Renal pelvis (tissue), 12 donors: ENCODE measurements at places on chromosomes 12 and 14. TPM values are rescaled to one million over a fixed set of nuclear protein-coding genes. Genes with fewer than 3 reads are reported as not detected.

DNA sequence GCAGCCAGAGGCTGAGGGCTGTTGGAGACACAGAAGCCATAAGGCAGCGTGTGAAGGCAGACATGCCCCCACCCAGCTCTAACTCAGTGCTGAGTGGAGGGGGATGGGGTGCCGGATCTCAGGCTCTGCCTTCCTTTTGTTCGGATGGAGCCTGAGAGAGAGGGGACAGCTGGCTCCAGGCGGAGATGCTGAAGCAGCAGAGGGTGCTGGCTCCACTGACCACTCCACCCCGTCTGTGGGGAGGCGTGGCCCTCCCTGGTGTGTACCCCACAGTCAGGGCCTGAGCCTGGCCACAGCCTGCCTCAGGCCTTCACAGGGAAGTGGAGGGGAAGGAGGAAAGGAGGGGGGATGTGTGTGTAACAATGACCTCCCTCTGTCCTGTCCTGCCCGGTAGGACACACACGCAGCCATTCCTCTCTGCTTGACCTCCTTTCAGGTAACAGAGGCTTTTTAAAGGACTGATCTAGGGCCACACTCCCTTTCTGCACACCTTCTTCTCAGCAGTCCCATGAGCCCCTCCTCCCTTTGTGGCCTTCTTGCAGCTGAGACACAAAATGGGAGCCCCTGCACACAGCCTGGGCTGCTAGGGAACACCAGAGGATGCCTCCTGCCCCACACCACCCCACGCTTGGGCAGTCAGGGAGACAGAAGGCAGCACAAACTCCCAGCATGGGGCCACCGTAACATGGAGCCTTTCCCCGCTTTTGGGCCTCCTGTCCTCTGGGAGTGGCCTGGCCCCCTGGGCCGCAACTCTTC is 9.6 kb upstream of the ENDOU start:
- DNase-seq: no peak

DNA sequence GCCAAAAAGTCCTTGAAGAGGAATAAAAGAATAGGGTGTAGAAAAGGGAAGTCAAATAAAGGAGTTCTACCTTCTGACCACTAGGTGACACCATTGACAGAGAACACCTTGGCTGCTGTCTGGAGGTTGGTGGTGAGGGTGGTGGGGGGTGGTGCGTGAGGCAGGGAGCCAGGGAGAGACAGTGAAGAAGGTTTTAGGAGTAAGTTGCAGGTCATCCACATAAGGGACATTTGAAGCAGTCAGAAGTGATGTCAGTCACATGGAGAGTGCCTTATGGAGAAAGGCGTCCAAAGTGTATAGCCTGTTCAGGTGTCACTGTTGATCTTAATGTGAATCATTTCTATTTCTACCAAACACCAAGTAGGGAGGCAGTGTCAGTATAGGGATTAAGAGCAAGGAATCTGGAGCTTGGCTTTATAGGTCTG is 279.3 kb upstream of the DDHD1 start:
- DNase-seq: peak; percentile 26

- DNase-seq: no peak
Measured at GRCh38 chr12:31768046-31768445, 39.2 kb upstream of the AMN1 start.

GRCh38 chr12:27276275-27276674 is 32.2 kb downstream of the STK38L start:
- no peak for DNase-seq

- DNase-seq: no peak
Measured at GRCh38 chr14:70032447-70032846, 153.2 kb downstream of the SMOC1 start.

- peak; percentile 8 for DNase-seq
Measured at GRCh38 chr12:102169922-102170621, 27.6 kb downstream of the PMCH start.

GRCh38 chr12:129083121-129083840 is 230.0 kb downstream of the GLT1D1 start:
- no peak for DNase-seq

- DNase-seq: no peak
Measured at GRCh38 chr14:95229749-95230148, 72.4 kb upstream of the DICER1 start.

- DNase-seq: no peak
Measured at GRCh38 chr12:52200781-52201450, 9.1 kb upstream of the KRT80 start.

GRCh38 chr14:99407416-99407815 is 73.2 kb downstream of the SETD3 start:
- no peak for DNase-seq

- no peak for DNase-seq
Measured at GRCh38 chr12:2161473-2161872, 108.7 kb downstream of the CACNA1C start.

DNA sequence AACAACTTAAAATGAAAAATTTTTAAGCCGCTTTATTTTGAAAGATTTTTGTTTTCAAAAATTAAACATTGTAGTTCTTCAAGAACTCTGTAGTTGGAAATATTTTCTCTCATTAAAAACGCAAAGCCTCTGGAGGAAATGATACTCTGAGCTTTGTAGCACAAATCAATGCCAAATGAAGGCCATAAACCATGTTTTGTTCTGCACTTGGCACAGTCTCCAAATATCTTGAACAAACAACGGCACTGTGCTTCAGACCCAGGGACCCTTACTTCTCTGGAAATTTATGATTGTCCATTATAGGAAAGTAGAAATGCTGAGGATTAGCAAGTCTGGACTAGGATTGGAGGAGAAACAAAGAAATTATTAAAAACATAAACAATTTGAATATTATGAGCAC is 160.8 kb upstream of the BMP4 start:
- no peak for DNase-seq

- DNase-seq: no peak
Measured at GRCh38 chr12:54051026-54051842, 2.4 kb upstream of the HOXC4 start.

- DNase-seq: no peak
Measured at GRCh38 chr12:27906127-27906500, 66.4 kb downstream of the PTHLH start.

- DNase-seq: peak; percentile 15
Measured at GRCh38 chr14:27253966-27254365, 656.1 kb upstream of the NOVA1 start.

- no peak for DNase-seq
Measured at GRCh38 chr14:74237441-74237840, 1.8 kb upstream of the VSX2 start.

- no peak for DNase-seq
Measured at GRCh38 chr12:76804435-76804976, 40.6 kb downstream of the ZDHHC17 start.

GRCh38 chr12:123743002-123743401 is 19.1 kb upstream of the DNAH10 start:
- DNase-seq: no peak

GRCh38 chr14:34220921-34221320 is 241.1 kb downstream of the SPTSSA start:
- peak; percentile 22 for DNase-seq

DNA sequence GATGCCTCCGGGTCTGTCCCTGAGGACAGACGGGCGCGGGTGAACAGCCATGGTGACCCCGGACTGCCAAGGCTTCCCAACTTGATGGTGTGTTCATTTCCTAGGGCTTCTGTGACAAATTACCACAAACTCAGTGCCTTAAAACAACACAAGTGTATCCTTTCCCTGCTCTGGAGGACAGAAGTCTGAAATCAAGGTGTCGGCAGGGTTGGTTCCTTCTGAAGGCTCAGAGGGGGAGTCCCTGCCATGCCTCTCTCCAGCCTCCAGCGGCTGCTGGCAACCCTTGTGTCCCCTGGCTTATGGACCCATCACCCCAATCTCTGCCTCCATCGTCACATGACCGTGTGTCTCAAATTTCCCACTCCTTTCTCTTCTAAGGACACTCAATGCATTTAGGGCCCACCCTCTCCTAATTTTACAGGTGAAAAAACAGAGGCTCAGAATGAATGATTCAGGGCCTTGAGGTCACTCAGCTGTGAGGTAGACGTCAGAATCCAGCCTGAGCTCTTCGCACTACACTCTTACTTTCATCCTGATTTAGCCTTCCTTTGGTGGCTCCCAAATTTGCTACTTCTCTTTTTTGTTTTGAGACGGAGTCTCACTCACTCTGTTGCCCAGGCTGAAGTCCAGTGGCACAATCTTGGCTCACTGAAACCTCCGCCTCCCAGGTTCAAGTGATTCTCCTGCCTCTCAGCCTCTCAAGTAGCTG is 45.4 kb downstream of the VCPKMT start:
- DNase-seq: no peak

GRCh38 chr14:90381011-90381786 is 15.6 kb upstream of the CALM1 start:
- DNase-seq: no peak

DNA sequence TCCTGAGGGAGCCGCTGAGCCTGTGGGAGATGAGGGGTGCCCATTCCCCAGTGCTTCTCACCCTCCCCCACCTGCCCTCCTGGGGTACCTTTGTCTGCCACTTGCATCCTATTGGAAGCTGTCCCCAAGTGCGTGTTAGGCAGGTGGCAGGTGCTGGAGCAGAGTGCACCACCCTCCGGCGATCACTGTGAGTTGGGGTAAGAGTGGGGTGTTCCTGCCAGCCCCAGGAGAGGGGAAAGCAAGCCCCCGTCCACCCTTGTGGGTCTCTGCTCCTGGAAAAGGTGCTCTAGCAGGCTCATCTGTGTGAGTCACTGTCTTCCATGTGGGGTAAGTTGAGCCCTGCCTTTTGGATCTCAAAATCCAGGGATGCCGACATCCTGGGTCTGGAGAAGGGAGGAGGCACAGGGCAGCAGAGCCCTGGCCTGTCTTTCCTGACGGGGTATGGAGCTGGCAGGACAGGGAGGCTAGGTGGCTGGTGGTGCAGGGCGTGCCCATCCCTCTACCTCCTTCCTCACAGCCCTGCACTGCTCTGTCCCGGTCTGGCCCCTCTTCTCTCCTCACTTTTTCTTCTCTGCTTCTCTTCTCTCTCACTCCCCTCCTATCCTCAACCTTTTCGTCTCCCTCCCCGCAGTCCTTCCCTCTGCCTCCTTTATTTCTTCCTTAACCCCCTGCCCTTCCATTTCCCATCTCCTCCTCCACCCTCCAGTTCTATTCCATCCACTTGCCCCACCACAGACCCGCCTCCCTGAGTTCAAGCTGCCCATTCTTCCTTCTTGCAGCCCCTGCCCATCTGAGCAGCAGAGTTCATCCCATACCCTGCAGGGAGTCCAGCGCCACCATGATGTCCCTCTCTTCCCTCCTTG is 20.1 kb upstream of the KRT7 start:
- DNase-seq: no peak

GRCh38 chr14:30829853-30830252 is 44.5 kb upstream of the COCH start:
- no peak for DNase-seq

- no peak for DNase-seq
Measured at GRCh38 chr12:56375598-56376434, 13.2 kb upstream of the APOF start.

GRCh38 chr14:103762541-103762940 is 46.9 kb downstream of the ZFYVE21 start:
- DNase-seq: no peak

DNA sequence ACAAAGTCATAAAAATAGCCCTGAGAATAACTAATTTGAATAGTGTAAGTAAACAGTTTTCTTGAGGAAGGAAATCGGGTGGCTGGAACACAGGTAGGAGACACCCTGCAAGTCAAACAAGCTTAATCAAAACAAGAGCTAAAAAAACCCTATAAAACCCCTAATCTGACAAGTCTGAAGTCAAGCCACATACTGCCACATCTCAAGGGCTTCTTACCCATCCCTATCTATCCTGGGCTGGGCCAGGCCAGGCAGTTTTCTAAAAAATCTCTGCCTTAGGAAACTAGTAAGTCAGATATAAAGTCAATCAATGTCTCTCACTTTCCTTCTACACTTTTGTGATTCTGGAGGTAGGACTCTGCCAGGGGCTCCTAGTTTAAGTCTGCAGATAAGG is 15.3 kb downstream of the UBE2N start:
- DNase-seq: no peak

GRCh38 chr12:84508851-84509260 is 403.7 kb downstream of the SLC6A15 start:
- DNase-seq: peak; percentile 21

- no peak for DNase-seq
Measured at GRCh38 chr12:53722450-53723041, 4.7 kb downstream of the CALCOCO1 start.

- no peak for DNase-seq
Measured at GRCh38 chr14:80607430-80608190, 333.9 kb downstream of the CEP128 start.

DNA sequence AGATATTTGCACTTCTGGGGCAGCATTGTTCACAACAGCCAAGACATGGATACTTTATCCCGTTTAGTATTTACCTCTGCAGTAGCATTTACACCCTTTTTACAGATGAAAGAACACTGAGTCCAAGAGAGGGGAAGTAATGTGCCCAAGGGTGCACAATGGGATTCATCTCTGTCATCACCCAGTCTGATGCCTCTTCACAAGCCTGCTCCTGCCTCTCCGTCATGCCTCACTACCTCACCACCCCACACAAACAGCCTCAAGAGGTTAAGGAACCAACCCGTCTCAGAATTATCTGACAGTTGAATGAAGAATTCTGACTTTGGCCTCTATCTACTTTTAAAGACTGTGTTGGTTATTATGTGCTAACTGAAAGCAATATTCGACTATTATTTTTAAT is 368.4 kb downstream of the ATP23 start:
- DNase-seq: no peak

Gene RDH12
- 0.46 TPM for polyA plus RNA-seq

Gene LRRC9
- polyA plus RNA-seq: 2.3 TPM

Gene C1QL4
- 1.2 TPM for polyA plus RNA-seq

Gene PRR4
- polyA plus RNA-seq: 11.3 TPM

Gene PLEKHA5
- 101 TPM for polyA plus RNA-seq

Gene NUBPL
- polyA plus RNA-seq: 15.1 TPM

Gene CLEC4D
- 0.16 TPM for polyA plus RNA-seq

Gene CLECL1
- 0.21 TPM for polyA plus RNA-seq

Gene SLC17A8
- 1.1 TPM for polyA plus RNA-seq

Gene ARHGEF40
- 78.4 TPM for polyA plus RNA-seq

Gene LRRC10
- polyA plus RNA-seq: not detected

Gene MAP1LC3B2
- polyA plus RNA-seq: 11.8 TPM

Gene TMPRSS12
- polyA plus RNA-seq: 0.03 TPM

Gene HOXC10
- polyA plus RNA-seq: 61.0 TPM

Gene AKAP6
- polyA plus RNA-seq: 2.2 TPM

Gene KRT73
- not detected for polyA plus RNA-seq
